ENCODE measurements at places on chromosomes 2 and 18.

GRCh38 chr2:150944315-150944714 lies 317.3 kb downstream of the RBM43 start:
- no peak for DNase-seq

- DNase-seq, result no peak
Observed at GRCh38 chr2:68747413-68747812, 12.8 kb downstream of the ARHGAP25 start.

- no peak for DNase-seq
Observed at GRCh38 chr2:104385743-104386142, 468.2 kb upstream of the POU3F3 start.

DNA sequence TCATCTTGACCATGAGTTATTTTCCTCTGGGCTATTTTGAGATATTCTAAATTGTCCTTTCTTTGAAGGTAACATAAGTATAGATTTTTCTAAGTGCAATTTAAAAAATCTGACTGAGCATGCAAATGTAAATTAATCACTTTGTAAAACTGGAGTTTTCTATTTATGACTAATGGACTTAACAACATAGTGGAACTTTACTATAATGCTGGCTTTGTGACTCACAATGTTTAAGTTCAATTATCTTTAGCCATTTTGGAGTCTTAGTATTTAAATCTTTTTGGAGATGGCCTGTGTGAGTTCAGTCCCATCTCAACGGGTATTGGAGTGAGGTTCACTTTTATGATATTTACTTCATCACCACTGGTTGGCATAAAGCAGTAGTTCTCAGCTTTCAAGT lies 35.2 kb upstream of the NOSTRIN start:
- no peak for DNase-seq

DNA sequence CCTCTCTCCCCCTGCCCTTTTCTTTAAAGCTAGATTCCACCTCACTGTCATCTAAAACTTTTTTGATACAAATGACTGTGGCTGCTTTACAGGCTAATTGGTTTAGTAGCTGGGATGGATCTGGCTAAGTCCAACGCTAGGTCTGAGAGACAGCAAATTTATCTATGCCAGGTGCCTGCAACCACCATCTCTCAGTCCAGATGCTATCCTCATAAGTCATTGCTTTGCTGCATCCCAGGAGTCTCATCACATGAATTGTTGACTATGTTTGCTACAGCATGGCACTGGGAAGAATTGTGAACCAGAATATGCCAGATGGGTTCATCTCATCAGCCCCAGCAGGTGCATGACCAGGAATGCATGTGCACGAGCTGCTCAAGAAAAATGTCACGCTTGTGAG lies 100.0 kb upstream of the PID1 start:
- DNase-seq, result no peak

- DNase-seq, result no peak
Observed at GRCh38 chr2:198040835-198041234, 236.4 kb downstream of the PLCL1 start.

DNA sequence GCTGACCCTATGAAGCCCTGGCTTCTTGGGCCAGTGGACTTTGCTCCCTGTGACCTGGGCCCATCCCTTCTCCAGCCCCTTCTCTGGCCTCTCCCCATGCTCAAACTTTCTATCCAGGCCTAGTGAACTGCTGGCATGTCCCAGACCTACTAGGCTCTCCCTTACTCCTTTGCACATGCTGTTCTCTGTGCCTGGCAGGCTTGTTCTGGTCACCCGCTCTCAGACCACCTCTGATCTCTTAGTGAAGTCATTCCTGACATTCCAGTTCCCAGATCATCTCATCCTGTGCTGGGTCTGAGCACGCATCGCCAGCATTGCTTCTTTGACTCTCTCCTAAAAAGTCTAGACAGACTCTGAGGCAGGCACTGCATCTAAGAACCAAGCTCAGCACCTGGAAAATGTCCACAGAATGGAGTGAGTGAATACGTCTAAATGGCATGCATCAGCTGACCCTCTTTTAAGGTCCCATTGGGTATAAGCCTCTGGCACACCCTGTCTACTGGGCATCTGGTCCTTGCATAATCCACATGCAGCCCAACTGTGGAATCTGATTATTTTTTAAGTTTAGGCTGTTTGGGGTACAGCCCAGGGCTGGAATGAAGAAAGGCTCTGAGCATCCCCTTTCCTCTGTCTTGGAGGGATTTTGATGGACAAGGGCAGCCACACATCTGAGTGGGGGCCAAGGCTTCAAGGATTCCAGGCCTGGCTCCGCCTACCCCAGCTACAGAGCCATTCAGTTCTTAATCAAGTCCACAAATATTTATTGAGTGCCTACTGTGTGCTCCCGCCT lies 130.6 kb upstream of the HAAO start:
- no peak for DNase-seq

- no peak for DNase-seq
Observed at GRCh38 chr2:161124201-161124600, 36.0 kb upstream of the TANK start.

GRCh38 chr2:19775315-19775714 lies 126.5 kb downstream of the TTC32 start:
- peak; percentile 37 for DNase-seq

GRCh38 chr2:41129988-41130387 lies 678.1 kb upstream of the SLC8A1 start:
- DNase-seq, result no peak

- no peak for DNase-seq
Observed at GRCh38 chr18:23336101-23336500, 117.0 kb upstream of the RIOK3 start.

DNA sequence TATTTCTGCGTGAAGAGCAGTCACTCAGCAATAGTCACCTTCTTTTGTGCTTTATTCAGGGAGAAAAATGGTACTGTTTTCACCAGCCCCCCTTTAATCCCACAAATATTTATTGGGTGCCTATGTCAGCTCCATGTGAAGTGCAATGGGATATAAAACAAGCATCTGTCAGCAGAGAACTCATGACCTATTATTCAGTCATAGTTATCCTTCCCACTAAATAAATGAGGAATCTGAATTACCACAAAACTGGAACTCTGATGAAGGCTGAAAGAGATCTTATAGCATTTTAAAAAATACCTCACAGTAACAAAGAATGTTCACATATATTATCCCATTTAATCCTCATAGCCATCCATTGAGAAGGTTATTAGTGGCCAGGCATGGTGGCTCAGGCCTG lies 45.8 kb downstream of the DHX57 start:
- no peak for DNase-seq

- no peak for DNase-seq
Observed at GRCh38 chr18:36762074-36762473, 66.7 kb downstream of the TPGS2 start.

GRCh38 chr2:190465060-190465459 lies 56.9 kb downstream of the MFSD6 start:
- DNase-seq, result no peak

DNA sequence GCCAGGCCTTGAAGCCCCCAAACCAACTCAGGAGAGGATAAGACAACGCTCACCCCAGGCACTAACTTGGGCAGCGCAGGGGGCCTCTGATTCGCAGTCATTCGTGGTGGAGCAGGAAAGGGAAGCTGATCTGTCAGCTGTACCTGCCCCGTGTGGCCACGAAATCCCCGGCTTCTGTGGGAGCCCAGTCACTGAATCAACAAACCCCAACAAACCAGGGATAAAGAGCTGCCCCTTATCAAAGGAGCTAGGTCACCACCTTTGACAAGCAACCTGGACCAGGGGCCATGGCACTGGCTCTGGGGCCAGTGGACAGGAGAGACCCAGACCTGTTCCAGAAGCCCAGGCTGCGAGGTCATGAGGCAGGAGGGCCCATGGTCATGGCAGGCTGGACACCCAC lies 14.5 kb downstream of the SDC1 start:
- no peak for DNase-seq

DNA sequence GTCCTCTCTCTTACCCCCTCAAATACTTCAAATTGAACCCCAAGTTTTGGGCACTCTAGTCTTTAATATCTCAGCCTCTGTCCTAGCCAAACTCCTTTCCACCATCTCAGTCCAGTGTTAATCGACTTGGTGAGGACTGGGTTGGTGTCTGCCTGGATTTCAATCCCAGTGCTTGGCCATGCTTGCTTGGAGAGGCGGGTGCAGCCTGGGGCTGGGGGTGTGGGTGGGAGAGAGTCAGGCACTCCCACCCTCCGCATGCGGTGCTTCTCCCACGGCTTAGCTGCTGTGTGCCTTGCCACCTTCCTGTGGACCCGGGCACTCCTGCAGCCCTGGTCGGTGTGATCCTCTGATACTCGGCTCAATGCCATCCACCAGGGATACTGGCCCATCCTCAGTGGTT lies 220.8 kb upstream of the HDAC4 start:
- no peak for DNase-seq

DNA sequence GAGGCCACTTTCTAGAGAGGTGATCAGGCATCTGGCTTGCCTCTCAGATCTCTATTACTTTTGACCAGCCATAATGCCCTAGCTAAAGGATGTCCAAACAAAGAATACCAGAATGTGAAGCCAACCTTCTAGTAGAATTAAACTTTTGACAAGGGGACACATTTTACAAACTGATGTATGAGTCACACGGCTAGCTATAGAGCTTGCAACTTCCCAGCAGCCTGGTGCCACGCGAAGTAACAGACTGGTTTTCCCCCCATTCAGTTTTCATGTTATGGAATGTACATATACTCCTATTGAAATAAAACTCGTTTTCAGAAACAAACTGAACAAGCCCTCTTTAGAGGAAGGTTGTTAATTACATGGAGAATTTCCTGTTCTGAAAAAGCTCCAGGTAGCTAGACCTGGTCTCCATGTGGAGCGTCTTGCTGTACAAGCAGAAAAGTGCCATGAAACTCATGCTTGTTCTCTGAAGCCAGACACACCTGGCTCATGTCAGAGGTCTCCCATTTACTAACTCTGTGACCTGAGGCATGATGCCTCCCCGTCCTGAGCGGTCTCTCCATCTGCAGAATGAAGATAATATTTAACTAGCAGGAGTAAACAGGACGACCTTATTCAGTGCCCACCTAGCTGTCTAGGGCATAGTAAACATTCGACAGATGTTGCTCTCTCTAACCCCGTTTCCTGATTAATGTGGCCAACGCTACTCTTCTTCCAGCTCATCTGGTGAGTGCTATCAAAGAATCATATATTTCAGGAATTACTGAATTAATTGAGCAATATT lies 81.5 kb upstream of the MAP3K20 start:
- no peak for DNase-seq

GRCh38 chr2:142131010-142131669 lies at the start of gene LRP1B:
Gene LRP1B (minus strand): TSS chr2:142131016. CDS start chr2:142130729, 287 bp downstream.
- peak; percentile 68 for DNase-seq

- DNase-seq, result no peak
Observed at GRCh38 chr2:205686056-205686782, 3.9 kb downstream of the NRP2 start.

DNA sequence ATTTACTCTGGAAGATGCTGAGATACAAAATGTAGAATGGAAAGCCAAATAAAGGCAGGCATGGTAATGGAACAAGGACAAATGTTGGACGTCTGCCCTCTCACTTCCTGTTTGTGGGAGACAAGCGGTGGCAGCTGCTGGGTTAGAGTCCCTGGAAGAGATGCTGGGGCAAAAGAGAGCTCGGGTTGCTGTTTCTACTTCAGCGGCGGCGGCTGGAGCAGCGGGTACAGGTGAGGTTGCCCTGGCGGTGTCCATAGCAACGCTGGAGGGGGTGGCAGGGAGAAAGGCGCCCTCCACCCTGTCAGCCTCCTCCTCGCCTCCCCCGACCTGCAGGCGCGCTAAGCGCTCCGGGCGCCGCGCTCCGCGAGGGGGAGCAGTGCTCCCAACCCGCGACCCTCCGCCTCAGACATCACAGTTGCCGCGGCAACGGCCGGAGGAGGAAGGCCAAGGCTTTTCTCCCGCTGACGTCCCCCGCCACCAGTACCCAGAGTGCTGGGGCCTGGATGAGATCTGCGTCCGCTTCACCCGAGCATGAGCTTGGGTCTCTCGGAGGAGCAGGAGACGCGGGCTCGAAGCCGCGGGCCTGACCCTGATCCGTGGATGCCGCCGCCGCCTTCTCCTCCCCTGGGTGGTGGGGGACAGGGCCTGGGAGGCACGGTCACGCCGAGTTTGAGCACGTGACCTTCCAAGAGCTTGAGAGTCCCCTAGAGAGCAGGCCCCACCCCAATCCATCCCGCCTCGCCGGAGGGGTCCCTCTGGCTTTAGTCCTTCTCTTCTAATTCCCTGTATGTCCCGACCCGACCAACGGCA lies 65.6 kb downstream of the NOL4 start:
- DNase-seq, result peak; percentile 78

DNA sequence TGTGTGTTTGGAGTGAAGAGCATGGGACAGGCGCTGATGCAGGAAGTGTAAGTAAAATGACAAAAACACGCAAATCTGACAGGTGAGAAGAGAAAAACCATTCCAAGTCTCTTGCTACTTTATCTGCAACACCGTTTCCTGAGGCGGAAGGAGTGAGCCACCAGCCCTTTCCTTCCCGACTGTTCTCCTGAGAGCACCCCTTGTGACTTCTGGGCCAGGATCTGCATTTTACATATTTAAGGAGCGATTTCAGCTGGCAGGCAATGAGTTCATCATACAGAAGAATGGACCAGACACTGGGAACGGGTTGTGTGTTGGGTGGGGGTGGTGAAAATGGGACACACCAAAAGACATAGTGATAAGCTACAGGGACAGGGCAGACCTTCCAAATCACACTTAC lies 277.3 kb downstream of the TGIF1 start:
- DNase-seq, result no peak

DNA sequence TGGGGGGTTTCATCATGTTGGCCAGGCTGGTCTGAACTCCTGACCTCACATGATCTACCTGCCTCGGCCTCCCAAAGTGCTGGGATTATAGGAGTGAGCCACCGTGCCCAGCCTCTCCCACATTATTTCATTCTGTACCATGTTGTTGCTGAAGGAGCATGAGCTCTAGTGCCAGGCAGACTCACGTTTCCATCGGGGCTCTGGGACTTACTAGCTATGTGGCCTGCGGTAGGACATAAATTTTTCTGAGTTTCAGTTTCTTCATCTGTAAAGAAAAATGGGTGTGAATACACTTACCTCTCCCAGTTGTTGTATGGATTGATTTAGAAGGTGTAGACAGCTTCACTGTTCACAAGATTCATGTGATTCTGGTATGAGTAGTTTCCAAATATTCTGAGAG lies 30.8 kb upstream of the CCL20 start:
- no peak for DNase-seq

DNA sequence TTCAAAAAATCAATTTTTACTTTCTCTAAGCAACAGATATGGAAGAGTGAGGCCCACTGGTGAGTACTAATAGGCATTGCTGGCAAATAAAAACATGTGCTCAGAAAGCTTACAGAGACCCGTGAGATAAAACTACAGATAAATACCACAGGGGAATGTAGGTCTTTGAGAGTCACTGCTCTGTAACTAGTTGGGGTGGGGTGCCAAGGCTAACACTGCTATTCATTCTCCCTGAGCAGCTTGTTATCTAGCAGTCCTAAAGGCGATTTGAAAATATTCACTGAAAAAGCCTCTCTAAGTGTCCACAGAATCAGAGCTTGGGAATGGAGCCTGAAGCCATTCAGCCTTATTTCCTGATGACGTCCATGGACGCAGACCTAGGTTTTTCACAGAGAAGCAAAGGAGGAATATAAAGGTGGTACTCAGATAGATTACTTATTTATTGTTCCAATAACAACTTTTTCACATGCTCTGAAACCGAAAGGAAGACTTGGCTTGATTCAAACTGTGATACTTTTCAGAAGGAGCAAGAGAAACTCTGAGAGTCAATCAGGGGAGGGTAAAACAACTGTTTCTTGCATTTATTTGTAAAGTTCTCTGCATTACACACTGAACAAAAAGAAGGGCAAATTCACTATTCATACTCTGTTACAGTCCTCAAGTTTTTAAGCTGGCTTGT lies 188.4 kb downstream of the PPP1R1C start:
- DNase-seq, result no peak

GRCh38 chr2:160266037-160266551 lies 66.0 kb upstream of the ITGB6 start:
- DNase-seq, result no peak

- no peak for DNase-seq
Observed at GRCh38 chr2:189104934-189105333, 74.6 kb downstream of the COL5A2 start.

Data from left forelimb (tissue), 1 donor.